ENCODE measurements at places on chromosomes 2 and 18. TPM values are rescaled to one million over a fixed set of nuclear protein-coding genes. Genes with fewer than 3 reads are reported as not detected.

GALM gene
- 11.8 TPM for polyA plus RNA-seq

ITGA4 gene
- polyA plus RNA-seq: 1.7 TPM

FOXD4L1 gene
- not detected for polyA plus RNA-seq

PARD3B gene
- polyA plus RNA-seq: 14.6 TPM

POU3F3 gene
- polyA plus RNA-seq: 0.96 TPM

CABLES1 gene
- 6.2 TPM for polyA plus RNA-seq

CYP26B1 gene
- 31.6 TPM for polyA plus RNA-seq

RPIA gene
- polyA plus RNA-seq: 17.9 TPM

TMEM200C gene
- 0.92 TPM for polyA plus RNA-seq

CIB4 gene
- polyA plus RNA-seq: 30.6 TPM

PLCL1 gene
- polyA plus RNA-seq: 2.6 TPM

MAP2 gene
- polyA plus RNA-seq: 15.6 TPM

SCYGR4 gene
- polyA plus RNA-seq: not detected

DHRS9 gene
- 16.5 TPM for polyA plus RNA-seq

ERFE gene
- polyA plus RNA-seq: 31.0 TPM

PRSS56 gene
- polyA plus RNA-seq: 0.86 TPM

SPP2 gene
- not detected for polyA plus RNA-seq

IL36A gene
- not detected for polyA plus RNA-seq

EML6 gene
- 7.6 TPM for polyA plus RNA-seq

GKN2 gene
- not detected for polyA plus RNA-seq

LRRTM1 gene
- polyA plus RNA-seq: 1.1 TPM

GPAT2 gene
- polyA plus RNA-seq: 20.5 TPM

EGR4 gene
- 4.6 TPM for polyA plus RNA-seq

CD207 gene
- 1.5 TPM for polyA plus RNA-seq

OR6B2 gene
- not detected for polyA plus RNA-seq

LONRF2 gene
- polyA plus RNA-seq: 6.5 TPM

HAAO gene
- 6.0 TPM for polyA plus RNA-seq

PLEKHH2 gene
- polyA plus RNA-seq: 7.4 TPM

CCT4 gene
- polyA plus RNA-seq: 196 TPM

MRO gene
- polyA plus RNA-seq: 92.8 TPM

STK17B gene
- polyA plus RNA-seq: 18.1 TPM

CIDEA gene
- polyA plus RNA-seq: 0.57 TPM

ARHGEF33 gene
- polyA plus RNA-seq: 16.7 TPM

DSG4 gene
- 0.83 TPM for polyA plus RNA-seq

MARCO gene
- polyA plus RNA-seq: 16.0 TPM

SCN3A gene
- 6.3 TPM for polyA plus RNA-seq

DCC gene
- 42.1 TPM for polyA plus RNA-seq

MEIS1 gene
- 13.5 TPM for polyA plus RNA-seq

SRD5A2 gene
- polyA plus RNA-seq: 1.8 TPM

STPG4 gene
- 19.4 TPM for polyA plus RNA-seq

DOCK10 gene
- 2.9 TPM for polyA plus RNA-seq

GTF2A1L gene
- polyA plus RNA-seq: 99.0 TPM

TACR1 gene
- 0.38 TPM for polyA plus RNA-seq

BCL2 gene
- polyA plus RNA-seq: 6.3 TPM

SGO2 gene
- 11.9 TPM for polyA plus RNA-seq

LRRC30 gene
- polyA plus RNA-seq: not detected

MERTK gene
- polyA plus RNA-seq: 28.9 TPM

CPLX4 gene
- polyA plus RNA-seq: 0.26 TPM

STARD6 gene
- polyA plus RNA-seq: 42.6 TPM

SULT1C4 gene
- 1.1 TPM for polyA plus RNA-seq

ANKRD30BL gene
- 42.3 TPM for polyA plus RNA-seq

SCYGR6 gene
- polyA plus RNA-seq: not detected

ZC3H6 gene
- polyA plus RNA-seq: 5.0 TPM

INO80B gene
- polyA plus RNA-seq: 59.3 TPM

Data from testis (tissue), 5 donors.